GM18507 (cell line): ENCODE measurements at places on chromosomes 12 and 14.

DNA sequence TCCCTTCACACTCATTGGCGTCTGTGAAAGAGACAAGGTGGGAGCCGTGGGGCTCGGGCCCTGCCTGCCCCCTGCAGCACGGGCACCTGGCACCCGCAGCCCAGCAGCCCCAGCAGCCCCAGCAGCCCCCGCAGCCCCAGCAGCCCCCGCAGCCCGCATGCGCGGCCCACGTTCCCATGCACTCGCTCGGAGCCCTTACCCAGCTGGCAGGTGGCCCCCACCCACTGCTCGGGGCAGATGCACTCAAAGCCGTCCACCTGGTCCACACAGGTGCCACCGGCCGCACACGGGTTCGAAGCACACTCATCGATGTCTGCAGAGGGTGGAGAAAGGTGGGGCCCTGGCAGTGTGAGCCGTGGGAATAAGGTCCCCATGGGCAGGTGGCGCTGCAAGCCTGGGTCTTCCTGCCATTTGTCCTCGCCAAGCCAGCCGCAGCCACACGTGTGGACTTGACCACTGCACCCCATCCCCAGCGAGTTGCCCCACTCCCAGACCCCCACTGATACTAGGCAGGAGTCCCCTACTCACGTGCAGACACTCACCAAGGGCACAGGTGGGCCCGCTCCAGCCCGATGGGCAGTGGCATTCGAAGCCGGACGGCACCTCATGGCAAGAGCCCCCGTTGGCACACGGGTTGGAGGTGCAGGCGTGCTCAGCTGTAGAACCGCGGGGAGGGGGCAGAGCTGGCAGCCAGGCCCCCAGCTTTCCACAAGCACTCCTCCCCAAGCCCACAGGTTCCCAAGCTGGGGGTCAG lies 17.3 kb downstream of the JAG2 start:
- DNase-seq: no peak

DNA sequence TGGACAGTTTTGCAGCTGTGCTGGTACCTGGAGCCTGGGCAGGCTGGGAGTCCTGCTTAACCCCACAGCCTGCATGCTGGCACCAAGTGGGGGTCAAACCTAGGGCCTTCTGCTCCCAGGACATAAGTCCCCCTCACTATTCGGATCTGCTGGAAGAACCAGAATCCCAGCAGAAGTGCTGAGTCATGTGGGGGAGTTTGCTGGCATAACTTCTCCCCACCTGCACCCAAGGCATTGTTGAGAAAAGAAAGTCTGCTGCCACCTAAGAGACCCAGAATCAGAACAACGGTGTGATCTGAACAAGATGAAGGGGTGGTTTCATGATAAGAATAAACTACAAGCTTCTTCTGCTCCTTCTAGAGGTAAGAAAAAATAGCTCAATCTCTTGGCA lies 102.7 kb downstream of the RBM19 start:
- DNase-seq: no peak

- no peak for DNase-seq
Measured at GRCh38 chr12:47709671-47710070, 3.8 kb upstream of the RPAP3 start.

DNA sequence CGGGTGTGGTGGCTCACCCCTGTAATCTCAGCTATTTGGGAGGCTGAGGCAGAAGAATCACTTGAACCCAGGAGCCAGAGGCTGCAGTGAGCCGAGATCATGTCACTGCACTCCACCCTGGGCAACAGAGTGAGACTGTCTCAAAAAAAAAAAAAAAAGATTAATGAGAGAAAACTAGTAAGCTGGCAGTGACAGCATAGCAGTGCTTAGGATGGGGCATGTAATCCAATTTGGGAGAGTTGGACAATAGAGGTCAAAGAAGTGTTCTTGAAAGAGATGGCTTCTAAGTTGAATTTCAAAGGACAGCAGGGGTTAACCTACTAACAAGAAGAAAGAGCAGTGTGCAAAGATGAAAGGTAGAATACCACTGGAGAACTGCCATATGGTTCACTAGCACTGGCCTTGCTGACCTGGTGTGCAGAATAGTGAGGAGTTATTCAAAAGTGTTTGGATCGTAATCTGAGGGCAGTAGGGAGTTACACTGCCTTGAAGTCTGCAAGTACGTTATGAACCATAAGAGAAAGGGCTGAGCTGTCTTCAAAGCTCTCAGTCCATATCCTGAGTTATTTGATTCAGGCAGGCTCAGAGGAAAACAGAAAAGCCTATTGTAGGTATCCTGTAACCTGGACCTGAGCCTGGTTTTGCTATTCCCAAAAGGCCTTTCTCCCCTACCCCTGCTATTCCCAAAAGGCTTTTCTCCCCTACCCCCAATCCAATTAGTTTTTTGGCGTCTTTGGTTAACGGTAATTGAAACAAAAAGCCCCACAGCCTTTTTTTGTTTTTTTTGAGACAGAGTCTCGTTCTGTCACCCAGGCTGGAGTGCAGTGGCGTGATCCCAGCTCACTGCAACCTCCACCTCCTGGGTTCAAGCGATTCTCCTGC lies 3.4 kb downstream of the XPOT start:
- no peak for DNase-seq

DNA sequence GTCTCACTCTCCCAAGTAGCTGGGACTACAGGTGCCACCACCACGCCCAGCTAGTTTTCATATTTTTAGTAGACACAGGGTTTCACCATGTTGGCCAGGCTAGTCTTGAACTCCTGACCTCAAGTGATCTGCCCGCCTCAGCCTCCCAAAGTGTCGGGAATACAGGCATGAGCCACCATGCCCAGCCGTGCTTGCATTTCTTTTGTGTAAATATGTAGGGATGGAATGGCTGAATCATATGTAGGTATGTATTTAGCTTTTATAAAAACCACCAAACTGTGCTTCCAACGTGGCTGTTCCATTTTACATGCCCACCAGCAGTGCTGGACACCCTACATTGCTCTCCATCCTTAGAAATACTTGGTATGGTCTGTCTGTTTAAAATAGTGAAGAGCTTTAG lies 32.8 kb upstream of the CLMN start:
- DNase-seq: no peak

DNA sequence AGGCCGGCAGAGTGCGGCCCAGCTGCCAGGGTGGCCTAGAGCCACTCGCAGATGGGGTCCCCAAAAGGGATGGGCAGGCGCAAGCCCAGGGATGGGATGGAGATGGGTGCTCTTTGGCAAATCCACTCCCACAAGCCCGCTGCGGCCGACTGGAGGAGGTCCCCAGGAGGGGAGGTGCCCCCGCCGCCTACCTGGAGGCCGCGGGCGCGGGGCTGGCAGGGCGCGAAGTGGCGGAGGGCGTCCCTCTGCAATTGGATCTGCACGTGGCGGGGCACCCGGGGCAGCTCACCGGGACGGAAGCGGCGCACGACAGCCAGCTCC lies 730 bp downstream of the PPP1R3E start:
- DNase-seq: no peak

DNA sequence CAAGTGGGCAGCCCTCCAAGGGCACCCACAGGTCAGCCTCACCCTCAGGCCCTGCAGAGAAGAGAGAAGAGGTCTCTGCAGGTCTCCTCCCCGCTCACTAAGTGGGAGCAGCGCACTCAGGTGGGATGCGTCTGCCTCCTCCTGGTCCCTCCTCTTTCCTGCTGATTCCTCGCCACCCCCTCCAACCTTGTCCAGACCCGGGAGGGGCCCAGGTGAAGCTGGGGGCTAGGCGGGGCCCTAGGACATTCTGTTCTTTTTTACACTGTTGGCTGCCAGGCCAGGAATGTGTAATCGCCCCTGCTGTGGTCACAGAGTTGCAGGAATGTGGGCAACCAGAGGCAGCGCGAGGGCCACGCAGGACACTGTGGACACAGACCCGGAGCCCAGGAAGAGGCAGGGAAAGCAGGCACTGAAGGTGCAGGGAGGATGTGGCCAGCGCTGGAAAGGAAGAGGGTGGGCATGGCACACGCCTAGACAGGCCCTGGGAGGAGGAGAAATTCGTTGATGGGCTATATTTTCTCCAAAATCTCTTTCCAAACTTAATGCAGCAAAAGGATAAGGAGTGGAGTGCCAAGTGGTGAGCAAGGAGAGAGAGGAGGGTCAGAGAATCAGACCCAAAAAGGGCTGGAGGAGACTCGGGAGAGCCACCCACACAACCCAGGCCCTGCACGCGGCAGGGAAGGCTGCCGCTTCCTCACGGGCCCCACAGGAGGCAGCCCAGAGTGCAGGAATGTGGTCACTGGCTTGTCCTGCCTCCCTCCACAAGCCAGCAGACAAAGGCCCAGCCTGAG lies 911 bp upstream of the SCNN1A start:
- DNase-seq: no peak

DNA sequence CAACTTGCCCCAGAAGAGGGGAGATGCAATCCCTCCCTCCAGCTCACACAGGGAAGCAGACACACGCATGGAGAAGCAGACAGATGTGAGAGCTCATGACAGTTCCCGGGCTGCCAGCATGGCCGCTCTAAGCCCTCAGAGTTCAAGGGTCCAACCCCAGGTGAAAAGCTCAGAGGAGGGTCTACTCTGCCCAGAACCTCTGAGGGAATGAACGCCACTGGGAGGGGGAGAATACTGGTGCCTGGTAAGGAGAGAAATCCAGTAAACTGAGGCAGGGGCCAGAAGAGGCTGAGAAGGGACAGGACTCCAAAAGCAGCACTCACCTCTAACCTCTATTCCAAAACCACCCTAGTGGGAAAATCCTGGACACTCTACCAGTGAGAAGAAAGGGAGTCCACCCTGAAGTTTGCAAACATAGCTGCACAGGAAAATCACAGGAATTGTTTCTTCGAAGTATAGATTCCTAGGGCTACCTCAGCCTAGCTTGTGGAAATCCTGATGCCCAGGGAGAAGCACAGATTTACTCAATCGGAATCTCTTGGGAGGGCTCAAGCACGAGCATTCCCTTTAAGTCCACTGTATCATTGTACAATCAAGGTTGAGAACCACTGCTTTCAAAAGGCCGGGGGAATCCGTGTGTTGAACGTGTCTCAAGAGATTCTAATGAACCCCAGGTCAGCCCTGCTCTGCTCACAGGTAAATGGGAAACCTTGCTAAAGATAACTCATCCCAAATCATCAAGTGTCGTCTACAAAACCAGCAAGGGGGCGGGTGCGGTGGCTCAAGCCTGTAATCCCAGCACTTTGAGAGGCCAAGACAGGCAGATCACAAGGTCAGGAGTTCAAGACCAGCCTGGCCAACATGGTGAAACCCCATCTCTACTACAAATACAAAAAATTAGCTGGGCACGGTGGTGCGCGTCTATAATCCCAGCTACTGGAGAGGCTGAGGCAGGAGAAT lies 34.3 kb upstream of the PLEKHG6 start:
- DNase-seq: no peak

DNA sequence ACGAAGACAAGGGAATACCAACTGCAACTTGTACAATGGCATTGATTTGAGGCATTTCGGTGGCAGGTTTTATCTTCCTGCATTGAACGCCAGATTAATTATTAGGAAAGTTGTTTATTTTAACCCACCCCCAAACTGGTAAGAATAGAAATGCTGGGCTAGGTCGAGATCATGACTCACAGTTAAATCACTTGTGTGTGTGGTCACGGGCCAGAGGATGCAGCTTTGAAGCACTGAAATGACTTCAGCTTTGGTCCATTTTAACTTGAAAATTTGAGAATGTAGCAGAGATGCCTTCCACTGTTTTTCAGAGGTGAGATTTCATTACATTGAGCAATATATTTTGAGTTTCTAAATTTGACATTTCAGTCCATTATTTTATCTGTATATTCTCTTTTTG lies 23.6 kb upstream of the KCNH3 start:
- no peak for DNase-seq

GRCh38 chr14:72352012-72352411 lies 419.8 kb downstream of the RGS6 start:
- DNase-seq: no peak

- no peak for DNase-seq
Measured at GRCh38 chr14:58238252-58239243, 6.1 kb upstream of the PSMA3 start.

- no peak for DNase-seq
Measured at GRCh38 chr14:25009891-25010290, 40.1 kb downstream of the STXBP6 start.

DNA sequence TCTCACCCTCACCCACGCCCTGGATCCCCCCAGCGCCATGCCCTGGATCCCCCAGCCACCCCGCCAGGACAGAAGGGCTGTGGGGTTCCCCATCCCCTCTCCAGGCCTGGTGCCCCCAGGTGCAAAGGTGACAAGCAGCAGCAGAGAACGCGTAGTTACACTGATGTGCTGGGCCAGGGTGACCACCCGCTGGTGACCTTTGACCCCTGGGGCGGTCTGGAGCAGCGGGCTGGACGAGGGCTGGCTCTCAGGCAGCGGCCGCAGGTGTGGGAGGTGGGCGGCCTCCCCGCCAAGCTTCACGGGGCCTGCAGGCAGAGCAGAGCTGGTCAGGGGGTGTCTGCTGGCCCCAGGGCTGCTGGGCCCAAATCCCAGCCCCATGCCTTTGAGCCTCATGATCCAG lies 40.1 kb downstream of the RFLNA start:
- DNase-seq: no peak
